ENCODE measurements at places on chromosomes 4 and X.

GRCh38 chrX:132411310-132411977 is 77.4 kb downstream of the MBNL3 start:
- no peak for DNase-seq

GRCh38 chr4:929096-929765 is 2.9 kb downstream of the GAK start:
- DNase-seq: no peak

DNA sequence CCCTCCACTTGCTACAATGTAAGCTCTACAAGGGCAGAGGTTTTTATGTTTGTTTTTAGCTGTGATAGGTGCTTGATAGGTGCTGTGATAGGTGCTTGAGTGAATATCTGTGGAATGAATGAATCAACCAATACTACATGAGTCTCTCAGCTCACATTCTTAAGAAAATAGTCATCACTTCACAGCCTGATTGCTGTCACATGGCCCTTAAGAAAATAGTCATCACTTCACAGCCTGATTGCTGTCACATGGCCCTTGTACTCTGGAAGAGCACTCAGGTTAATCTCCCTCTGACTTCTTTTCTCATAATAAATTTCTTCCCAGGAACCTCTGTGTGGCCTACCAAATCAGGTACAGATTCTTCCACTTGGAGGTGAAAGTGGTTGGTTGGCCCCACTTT is 335.2 kb downstream of the TENM3 start:
- DNase-seq: no peak

- DNase-seq: no peak
Measured at GRCh38 chrX:113529426-113530013, 688.9 kb upstream of the AMOT start.

DNA sequence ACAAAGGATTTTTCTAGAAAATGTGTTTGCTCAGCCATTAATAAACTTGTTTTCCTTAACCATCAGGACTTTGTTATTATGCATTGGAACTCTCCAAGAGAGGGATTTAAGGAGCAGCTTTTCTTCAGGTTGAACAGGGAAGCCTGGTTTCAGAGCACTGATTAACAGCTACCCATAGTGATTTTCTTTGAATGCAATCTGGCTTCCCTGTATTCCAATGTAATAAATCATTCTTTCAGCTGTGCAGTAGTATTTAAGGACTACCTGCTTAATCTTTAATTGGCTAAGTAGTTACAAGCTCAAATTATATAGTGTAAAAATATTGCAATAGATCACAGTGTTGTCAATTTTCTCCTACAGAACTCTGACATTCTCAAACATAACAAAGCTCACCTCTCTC is 77.5 kb downstream of the TMEM156 start:
- no peak for DNase-seq
